ENCODE measurements at places on chromosomes 7 and 10. TPM values are rescaled to one million over a fixed set of nuclear protein-coding genes. Genes with fewer than 3 reads are reported as not detected.
A peak's percentile ranks its signal among the peaks of the same experiment; 100 is the strongest.

- H3K36me3 ChIP-seq, result no peaks in the 10 kb centered on the region
- H3K27me3 ChIP-seq, result no peaks in the 10 kb centered on the region
- H3K27ac ChIP-seq, result no peak overlapping the region
- no peaks in the 10 kb centered on the region for H3K4me1 ChIP-seq
- no peak overlapping the region for H3K4me3 ChIP-seq
Measured at GRCh38 chr7:44368455-44368854, 43.1 kb upstream of the CAMK2B start.

- H3K27ac ChIP-seq, result no peak overlapping the region
- H3K4me3 ChIP-seq, result no peak overlapping the region
- DNase-seq, result no peak
- no peaks in the 10 kb centered on the region for H3K36me3 ChIP-seq
- no peaks in the 10 kb centered on the region for H3K4me1 ChIP-seq
Measured at GRCh38 chr10:117565068-117565467, 22.5 kb downstream of the EMX2 start.

The PI4K2A gene
- total RNA-seq, result 21.5 TPM

- H3K27me3 ChIP-seq, result no peaks in the 10 kb centered on the region
- no peaks in the 10 kb centered on the region for H3K4me1 ChIP-seq
- no peak overlapping the region for H3K27ac ChIP-seq
- H3K4me3 ChIP-seq, result no peak overlapping the region
- no peaks in the 10 kb centered on the region for H3K36me3 ChIP-seq
- no peak for DNase-seq
Measured at GRCh38 chr7:52940481-52940880, 95.0 kb upstream of the POM121L12 start.

The OPN4 gene
- not detected for total RNA-seq

GRCh38 chr7:5429253-5429856 is 5.7 kb upstream of the TNRC18 start:
- H3K27ac ChIP-seq, result peak overlapping the region; percentile 99
- peak overlapping the region; percentile 95 for H3K4me3 ChIP-seq
- H3K27me3 ChIP-seq, result no peaks in the 10 kb centered on the region
- H3K36me3 ChIP-seq, result no peaks in the 10 kb centered on the region
- DNase-seq, result peak; percentile 80
- peaks cover 7% of the 10 kb centered on the region for H3K4me1 ChIP-seq

The EPHA1 gene
- total RNA-seq, result not detected

All from breast epithelium (tissue), 4 donors.